Skin of body (tissue), 3 donors: ENCODE measurements at places on chromosomes 4 and X.

DNA sequence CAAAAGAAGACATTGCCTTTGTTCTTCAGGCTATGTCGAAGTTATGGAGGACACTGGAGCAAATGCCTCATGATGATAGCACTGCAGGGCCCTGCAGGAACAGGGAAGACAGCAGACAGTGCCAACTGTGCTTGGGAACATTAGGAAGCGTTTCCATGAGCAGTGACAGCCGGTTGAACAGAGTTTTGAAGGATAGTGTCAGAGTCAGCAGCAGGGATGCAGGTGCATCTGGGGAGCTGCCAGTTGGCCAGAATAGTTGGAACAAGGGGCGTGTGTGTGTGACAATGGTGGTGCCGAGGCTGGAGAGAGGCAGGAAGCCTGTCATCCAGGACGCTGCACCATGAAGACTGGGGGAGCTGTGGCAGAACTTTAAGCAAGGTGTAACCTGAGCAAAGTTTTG is 88.6 kb downstream of the SHROOM3 start:
- DNase-seq: no peak

- DNase-seq: no peak
Measured at GRCh38 chr4:165874791-165875371, 1.8 kb downstream of the TLL1 start.

GRCh38 chr4:181331214-181331613 is 912.0 kb upstream of the TENM3 start:
- no peak for DNase-seq

- DNase-seq: no peak
Measured at GRCh38 chr4:121811122-121811521, 10.0 kb downstream of the EXOSC9 start.

DNA sequence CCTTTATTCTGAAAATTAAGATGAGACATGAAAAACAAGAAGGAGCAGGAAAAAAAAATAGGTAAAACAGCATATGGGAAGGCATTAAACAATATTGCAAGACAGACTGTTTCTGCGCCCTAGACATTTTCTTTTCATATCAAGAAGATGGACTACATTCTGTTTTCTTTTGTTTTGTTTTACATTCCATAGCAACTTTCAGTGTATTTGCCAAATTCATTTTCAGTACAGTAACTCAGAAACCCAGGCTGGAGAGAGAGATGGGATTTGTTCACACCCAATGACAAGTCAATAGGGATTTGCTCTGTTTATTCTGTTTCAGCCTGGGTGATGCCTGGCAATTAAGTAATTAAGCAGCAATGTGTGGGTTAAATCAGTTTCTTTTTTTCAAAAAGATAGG is 892.8 kb upstream of the DIAPH2 start:
- no peak for DNase-seq
